ENCODE measurements at places on chromosomes 4 and X. TPM values are rescaled to one million over a fixed set of nuclear protein-coding genes. Genes with fewer than 3 reads are reported as not detected.

GRCh38 chr4:2962614-2963174 is 512 bp downstream of the NOP14 start:
- DNase-seq, result no peak

WDR17 gene
- 4.4 TPM for total RNA-seq

DNA sequence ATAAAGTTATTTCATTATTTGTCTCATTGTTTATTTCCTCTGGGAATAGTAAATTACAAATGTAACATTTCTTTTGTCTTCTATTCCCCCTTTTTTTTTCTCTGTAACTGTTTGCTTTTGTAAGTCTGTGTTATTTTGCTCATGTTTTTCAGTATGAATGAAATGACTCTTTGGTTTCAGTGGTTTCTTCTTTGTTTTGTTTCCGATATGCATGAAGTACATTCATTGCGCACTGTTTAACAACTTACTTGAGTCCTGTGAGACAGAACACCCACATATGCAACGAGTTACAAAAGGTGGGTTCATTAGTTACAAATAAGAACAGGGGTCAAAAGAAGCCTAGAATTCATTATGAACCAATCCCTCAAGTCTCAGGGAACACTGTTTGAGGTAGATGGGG is 175.0 kb upstream of the UGT8 start:
- no peak for DNase-seq

GRCh38 chrX:24902806-24903205 is 113.0 kb downstream of the ARX start:
- DNase-seq, result no peak

DNA sequence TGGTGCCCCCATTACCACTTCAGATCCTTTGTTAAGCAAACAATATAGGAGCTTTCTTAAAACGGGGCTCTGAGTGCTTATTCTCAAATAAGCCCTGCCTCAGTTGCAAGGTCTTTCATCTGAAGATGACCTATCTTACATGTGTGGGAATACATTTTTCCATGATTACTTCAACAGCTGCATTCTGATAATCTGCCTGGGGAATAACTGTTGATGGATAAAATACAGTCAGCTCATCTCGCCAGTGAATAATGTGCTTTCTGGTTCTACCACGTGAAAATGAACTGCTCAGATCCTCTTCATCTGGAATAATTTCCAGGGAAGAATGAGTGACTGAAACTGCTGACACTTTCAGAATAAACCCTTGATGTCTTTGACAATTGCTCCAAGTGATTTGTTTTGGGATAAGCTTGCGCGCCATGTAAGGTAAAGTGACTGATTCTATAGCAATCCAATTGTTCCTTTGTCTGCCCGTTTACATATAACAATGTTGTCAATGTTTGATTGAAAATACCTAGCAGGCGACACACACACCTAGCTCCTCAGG is 161.3 kb downstream of the RTL9 start:
- no peak for DNase-seq

CLGN gene
- 0.58 TPM for total RNA-seq

DNA sequence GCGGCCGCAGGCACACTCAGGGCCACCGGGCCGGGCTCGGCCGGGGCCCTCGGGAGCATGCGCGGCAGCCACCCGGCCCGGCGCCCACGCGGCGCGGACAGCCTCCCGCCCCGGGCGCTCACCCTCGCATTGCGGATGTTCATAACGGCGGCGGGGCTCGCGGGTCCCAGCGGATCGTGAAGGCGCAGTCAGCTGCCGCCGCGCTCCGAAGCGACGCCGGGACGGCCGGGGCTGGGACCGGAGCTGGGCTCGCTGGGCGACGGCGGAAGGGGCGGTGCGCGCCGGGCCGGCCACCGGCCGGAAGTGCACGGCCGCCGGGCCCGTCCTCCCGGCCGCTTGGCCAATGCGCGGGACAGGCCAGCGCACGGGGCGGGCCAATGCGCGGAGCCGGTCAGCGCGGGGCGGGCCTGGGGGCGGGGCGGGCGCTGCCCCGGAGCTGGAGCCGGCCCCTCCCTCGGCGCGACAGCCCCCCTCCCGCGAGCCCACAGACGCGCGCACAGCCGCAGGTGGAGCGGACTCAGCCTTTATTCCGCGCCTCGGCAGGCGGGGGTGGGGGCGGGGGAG is at the start of gene NAA10:
TSS of gene NAA10 (minus strand) at position 276 of the 564 bp plus-strand sequence. CDS start at position 143, 133 bp downstream.
- DNase-seq, result peak; percentile 72

CYP2U1 gene
- 10.2 TPM for total RNA-seq
